ENCODE measurements at places on chromosomes 11 and 22.

- DNase-seq: no peak
Measured at GRCh38 chr11:19669511-19669910, 43.1 kb upstream of the NAV2 start.

DNA sequence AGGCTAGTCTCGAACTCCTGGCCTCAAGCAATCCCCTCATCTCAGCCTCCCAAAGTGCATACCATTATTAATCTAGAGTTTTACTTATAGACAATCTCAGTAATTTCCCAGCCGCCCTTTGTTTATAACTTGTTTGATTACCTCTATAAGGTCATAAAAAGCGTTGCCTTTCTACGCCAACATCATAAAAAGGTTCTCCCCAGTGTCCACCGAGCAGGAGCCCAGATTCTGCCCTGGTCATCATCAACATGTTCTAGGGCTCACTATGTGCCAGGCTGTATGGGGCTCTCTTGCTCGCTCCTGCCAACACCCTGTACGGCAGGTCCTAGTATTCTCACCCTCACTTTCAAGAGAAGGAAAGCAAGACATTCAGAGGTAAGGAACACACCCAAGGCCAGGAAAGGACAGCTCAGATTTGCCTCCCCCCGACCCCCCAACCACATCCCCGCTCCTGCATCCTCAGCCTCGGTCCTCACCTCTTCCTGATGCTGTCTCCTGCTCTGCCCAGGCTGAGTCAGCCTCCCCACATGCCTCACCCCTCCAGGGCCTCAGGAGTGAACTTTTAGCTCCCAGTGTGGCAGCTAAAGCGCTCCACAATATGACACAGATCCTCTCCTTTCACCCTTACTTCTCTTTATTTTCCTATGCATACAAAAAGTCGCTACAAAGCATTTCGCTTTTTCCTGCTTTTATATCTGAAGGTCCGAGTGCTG, 14.3 kb downstream of the ARFGAP3 start:
- no peak for DNase-seq

GRCh38 chr11:2220173-2220771, 48.7 kb upstream of the TH start:
- no peak for DNase-seq

DNA sequence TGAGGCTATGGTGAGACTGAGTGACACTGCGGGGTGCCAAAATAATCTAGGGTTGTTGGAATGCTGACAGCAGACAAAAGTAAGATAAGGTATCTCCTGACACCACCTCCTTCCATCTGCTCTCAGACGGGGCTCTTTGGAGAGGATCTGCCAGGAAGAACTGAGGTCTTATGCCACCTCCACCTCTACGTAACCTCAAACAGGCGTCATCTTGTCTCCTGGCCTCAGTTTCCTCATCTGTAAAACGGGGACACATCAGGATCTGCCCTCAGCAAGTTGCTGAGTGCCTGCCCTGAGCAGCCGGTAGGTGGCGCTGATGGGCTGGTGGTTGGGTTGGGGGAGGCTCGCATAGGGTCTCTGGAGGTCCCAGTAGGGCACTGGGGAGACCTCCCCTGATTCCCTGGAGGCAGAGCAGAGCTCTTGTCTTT, 1.7 kb upstream of the MYEOV start:
- DNase-seq: peak; percentile 29

- no peak for DNase-seq
Measured at GRCh38 chr22:48338793-48339705, 1488.6 kb downstream of the BRD1 start.

DNA sequence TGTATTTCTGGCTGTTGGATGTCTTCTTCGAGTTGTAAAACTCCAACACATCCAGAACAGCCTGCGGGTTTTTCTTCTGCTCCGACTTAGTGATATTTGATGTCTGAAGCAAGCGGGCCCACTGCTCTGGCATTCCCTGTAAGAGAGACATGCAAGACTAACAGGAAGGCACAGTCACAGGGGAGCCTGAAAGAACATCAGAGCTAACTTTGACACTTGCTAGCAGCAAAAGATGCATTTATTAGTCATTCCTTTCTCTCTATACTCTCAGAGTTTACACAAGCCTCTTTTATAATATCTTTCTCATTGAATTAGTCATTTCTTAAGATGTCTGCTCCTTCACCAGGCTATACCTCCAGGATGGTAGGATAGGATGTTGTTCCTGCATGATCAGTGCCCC, 77.8 kb upstream of the GDPD4 start:
- DNase-seq: no peak

- no peak for DNase-seq
Measured at GRCh38 chr11:117510646-117511045, 183.0 kb downstream of the CEP164 start.

DNA sequence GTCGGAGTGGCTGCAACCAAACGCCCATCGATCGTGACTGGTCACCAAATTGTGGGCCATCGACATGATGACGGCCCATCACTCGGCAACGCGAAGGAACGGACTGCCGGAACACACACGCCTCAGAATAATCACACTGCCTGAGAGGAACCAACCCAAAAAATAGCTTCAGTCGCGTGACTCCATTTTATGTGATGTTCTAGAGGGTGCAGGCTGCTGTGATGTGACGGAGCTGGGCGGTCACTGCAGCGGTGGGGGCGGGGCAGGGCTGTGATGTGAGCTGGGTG, 174.6 kb downstream of the CTTN start:
- DNase-seq: no peak

GRCh38 chr11:57458410-57459163, 1.7 kb upstream of the RTN4RL2 start:
- peak; percentile 53 for DNase-seq

DNA sequence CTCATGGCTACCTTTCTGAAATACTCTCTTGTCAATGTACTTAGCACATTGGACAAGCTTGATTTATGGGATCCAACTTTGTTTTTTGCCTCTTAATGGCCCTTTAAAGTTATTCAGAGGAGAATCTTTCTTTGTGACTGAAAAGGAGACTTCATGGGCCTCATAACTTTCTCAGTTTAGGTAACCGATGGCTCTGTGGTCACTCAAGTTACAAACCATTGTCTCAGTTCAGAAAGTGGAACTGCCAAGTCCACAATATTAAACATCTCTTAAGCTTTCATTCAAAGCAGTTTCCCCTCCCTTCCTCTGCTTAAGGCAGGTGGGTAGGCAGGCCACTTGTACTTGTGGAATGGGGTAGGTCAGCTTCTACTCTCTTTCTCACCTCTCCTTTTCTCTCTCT, 12.3 kb upstream of the ARL14EP start:
- DNase-seq: no peak

- peak; percentile 64 for DNase-seq
Measured at GRCh38 chr11:122796128-122796717, 42.1 kb upstream of the CRTAM start.

- no peak for DNase-seq
Measured at GRCh38 chr22:38201371-38201710, 453 bp upstream of the MAFF start.

GRCh38 chr11:61766353-61766841, 14.0 kb downstream of the MYRF start:
- DNase-seq: no peak

DNA sequence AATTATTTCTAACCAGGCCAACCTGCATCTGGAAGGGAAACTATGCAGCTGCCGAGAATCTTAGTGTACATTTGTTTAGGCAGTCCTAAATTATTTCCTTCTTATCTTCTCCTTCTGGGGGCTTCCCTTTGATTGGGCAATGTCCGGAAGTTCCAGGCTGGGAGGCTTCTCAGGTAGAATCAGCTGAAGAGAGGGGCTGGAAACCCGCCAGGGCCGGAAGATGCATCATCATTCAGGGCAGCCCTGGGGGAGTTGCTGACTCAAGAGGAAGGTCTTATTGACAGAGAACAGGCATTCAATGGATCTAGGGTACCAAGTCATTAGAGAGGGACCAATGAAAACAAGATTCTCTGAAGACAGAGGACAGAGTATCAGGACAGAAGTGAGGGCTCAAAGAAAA, 150.7 kb downstream of the BLID start:
- no peak for DNase-seq

DNA sequence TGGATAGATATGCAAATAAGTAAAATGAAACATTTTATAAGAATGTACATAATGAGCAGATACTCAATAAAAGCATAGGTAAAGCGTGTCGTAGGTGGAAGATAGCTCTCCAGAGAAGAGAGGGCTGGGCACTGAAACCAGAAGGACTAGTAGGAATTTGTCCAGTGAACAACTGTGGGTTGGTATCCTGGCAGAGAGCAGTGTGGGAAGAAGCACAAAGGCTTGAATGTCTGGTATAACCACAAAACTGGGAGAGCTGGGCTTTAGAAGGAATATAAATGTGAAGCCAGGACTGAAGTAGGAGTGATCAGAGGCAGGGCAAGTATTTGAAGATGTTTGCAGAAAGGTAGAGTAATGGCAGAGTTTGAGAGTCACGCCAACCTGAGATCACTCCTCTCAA, 33.1 kb upstream of the CARD16 start:
- no peak for DNase-seq

- no peak for DNase-seq
Measured at GRCh38 chr11:91513734-91514133, 710.9 kb upstream of the FAT3 start.

DNA sequence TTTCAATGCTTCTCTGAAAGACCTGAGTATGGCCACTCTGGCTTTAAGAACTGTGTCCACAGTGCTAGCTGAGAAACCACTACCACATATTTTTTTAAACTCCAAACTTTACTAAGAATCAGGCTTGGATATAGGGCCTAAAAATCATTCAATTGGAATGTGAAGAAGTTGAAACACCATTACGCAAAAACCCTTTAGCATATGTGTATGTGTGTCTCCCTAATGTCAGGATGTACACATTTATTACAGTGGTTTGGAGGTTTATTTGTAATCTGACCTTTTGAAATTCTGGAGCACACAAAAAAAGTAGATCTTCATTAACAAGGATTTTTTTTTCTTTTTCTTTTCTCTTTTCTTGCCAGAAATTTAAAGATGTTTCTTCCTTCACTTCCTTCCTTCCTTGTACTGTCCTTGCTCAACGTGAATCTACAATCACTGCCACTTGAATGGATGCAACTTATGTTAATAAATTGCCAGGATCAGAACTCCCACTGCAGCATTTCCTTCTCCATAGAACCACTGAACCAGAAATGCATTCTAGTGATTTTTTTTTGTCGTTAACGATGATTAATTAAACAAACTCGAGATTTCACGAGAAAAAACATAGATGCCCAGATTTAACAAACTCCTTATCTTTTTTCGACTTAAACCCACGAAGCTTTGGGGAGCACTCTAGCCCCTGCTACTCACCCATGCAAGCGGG, 3.1 kb upstream of the ADM start:
- DNase-seq: no peak

DNA sequence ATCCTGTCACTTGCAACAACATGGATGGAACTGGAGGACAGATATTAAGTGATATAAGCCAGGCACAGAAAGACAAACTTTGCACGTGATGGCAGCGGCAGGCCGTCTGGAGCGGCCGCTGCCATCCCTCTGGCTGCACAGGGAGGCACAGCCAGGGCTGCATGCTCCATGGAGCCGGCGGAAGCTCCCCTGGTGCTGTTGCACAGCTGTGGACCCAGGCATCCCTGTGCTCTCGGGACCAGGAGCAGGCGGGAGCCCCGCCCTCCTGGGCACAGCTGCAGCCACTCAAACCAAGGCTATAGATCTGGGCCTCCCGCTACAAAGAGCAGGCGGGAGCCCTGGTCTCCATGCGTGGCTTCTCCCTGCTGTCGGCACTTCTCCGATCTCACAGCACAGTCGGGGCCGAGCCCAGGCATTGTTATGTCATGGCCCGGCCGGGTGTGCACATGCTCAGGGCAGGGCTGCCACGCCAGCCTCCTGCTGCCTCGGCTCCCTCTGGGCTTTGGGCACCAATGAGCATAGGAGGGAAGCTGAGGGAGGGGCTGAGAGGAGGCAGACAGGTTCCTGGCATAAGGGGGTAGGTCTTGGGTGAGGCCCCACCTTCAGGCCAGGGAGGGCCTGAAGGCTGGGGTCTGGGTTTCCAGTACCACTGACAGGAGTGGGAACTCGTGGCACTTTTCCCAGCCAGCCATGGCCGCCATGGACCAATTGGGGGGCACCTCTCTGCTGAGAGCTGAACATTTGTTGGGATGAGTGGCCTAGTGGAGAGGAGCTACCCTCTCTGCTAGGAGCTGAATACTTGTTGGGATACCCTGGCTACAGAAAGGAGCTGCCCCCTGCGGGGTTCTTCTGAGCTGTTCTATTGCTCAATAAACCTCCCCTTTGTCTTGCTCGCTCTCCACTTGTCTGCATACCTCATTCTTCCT, 16.7 kb downstream of the RRP8 start:
- DNase-seq: no peak

GRCh38 chr11:112225753-112226061, 521 bp upstream of the PTS start:
- no peak for DNase-seq

DNA sequence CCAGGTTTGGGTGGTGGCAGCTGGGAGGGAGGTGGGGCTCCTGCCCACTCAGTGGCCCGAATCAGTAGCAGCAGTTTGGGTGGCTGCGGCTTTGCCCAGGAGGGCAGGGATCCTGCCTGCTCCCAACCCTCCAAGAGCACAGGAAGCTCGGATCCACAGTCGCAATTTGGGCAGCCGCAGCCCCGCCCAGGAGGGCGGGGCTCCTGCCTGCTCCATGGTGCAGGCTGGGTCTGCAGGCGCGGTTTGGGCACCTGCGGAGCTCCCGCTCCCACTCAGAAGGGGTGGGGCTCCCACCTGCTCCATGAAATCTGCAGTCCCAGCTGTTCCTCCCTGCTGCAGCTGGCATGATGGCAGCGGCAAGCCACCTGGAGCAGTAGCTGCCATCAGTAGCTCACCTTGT, 38.1 kb upstream of the CALCB start:
- DNase-seq: no peak

DNA sequence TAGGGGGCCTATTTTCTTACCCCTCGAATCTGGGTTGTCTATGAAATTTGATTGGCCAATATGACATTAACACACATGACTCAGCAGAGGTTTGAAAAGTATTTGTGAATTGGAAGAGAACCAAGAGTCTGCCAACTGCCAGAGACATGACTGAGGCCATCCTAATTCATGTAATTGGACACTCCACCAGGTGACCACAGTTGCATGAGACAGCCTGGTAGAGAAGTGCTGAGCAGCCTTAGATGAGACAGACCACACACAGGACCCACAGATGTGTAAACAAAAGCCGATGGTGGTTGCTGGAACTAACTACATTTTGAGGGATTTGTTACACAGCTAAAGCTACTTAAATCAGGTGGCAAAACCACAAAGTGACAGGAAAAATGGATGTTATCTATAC, 855 bp upstream of the MS4A5 start:
- DNase-seq: no peak

DNA sequence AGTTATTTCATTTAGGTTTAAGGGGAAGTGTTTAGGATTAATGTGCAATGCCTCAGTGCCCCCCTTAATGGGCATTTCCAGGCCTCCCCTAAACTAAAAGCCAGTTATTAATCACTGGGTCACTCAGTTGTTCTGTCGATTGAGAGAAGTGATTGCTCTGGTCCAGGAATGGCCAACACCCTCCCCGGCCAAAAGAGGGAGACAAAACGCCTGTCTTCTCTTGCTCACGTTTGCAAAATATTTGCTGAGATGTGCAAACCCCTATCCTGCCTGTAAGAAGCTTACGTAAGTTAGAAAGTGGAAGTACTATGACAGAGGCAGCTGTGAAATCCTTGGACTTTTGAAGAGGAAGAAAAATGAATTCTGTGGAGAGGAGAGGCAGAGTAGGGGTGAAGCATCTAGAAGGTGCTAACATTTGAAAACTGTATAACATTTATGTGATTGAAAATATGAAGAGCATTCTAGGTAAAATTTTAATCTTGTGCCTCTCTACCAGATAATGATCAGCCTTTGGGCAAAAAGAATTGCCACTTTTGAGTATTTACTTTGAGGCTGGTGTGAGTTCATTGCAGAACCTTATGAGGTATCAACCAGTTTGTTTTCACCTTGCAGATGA, 37.7 kb downstream of the NTM start:
- no peak for DNase-seq

Data from activated T-cell treated with anti-CD3 and anti-CD28 coated beads for 48 hours (primary cell).